Esophagus squamous epithelium (tissue), 5 donors: ENCODE measurements at places on chromosomes 1 and 21.

DNA sequence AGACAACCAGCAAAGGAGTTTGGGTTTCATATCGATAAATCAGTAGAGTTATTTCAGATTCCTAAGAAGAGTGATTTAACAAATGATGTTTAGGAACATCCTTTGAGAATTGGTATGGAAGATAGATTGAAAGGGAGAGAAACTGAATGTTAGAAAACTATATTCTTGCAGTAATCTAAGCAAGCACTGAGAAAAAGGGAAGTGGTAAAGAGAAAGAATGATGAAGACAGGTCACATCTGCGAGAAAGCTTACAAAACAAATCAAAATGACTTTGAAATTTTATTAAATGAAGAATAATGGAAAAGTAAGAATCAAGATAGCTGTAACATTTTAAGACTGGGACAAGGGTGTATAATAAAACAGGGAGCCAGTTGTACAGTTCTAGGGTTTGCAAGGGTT, 177.0 kb downstream of the HS2ST1 start:
- no peak for DNase-seq

GRCh38 chr1:236858165-236858564, 63.1 kb downstream of the MTR start:
- DNase-seq, result no peak

DNA sequence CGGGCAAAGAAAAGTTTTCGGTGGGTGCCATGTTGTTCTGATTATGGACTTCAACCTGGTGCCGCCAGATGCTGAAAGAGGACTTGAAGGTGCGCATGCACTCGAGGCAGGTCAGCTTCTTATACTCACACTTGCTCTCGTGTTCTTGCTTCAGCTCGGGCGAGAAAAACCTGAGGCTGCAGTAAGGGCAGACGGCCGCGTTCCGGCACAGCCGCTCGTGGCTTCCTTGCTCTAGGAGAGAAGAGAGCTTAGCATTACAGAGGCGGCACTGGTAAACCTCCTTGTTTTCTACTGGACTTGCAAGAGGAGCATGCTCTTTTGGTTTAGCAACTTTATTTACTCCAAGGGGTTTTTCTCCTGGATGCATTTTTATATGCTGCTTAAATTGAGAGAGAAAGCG, 18.5 kb downstream of the ZBTB21 start:
- DNase-seq, result no peak

DNA sequence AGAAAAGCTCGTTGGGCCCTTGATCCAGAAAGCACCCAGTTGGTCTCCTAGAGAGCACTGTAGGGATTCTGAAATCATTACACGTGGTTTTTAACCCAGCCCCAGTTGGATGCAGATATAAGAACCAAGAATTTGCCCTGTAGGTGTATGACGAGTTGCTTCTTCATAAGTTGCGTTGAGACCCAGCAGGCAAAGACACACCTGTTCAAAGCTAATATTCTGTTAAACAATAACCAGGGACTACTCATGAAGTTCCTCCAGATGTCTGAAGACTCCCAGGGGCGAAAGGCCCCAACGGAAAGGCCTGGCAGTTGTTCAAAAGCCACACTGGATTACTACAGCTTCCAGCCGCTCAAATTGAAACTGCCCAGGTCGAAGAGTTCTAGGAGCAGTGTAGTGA, 88.6 kb upstream of the HNRNPU start:
- no peak for DNase-seq

GRCh38 chr1:32249831-32250525, 1.1 kb upstream of the LCK start:
- peak; percentile 26 for DNase-seq

- no peak for DNase-seq
These were observed 13.8 kb downstream of the USP25 start for GRCh38 chr21:15743593-15743992.

DNA sequence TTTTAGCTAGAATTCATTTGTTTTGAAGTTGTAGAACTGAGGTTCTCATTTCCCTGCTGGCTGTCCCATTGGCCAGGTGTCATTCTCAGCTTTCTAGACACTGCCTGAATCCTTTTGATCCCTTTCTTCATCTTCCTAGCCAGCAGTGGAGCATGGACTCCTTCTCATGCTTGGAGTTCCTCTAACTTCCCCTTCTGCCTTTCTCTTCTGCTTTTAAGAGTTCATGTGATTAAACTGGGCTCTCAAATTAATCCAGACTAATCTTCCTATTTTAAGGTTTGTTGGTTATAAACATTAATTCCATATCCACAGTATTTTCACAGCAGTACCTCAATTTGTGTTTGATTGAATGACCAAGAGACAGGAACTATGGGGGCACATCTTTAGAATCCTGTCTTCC, 52.3 kb downstream of the ADAMTS5 start:
- no peak for DNase-seq

GRCh38 chr1:233086961-233087881, 136.8 kb downstream of the NTPCR start:
- DNase-seq, result no peak

GRCh38 chr1:221765527-221765926, 23.6 kb upstream of the DUSP10 start:
- DNase-seq, result no peak

DNA sequence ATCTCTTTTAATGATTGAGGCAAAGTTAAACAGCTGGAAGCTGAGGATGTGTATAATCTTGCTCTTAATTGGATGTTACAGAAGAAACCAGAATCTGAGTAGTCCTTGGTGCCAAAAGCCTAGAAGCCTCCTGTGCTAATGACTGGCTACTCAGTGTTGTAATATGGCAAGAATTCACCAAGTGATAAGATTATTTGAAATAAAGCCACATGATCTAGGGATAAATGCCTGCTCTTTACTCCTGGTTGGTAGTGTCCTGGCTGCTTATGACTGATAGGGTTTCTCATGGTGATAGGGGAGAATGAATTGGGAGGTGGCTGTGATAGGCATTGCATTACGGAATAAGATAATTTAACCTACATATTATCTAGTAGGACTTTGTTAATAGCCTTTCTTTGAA, 13.6 kb upstream of the MAB21L3 start:
- no peak for DNase-seq

DNA sequence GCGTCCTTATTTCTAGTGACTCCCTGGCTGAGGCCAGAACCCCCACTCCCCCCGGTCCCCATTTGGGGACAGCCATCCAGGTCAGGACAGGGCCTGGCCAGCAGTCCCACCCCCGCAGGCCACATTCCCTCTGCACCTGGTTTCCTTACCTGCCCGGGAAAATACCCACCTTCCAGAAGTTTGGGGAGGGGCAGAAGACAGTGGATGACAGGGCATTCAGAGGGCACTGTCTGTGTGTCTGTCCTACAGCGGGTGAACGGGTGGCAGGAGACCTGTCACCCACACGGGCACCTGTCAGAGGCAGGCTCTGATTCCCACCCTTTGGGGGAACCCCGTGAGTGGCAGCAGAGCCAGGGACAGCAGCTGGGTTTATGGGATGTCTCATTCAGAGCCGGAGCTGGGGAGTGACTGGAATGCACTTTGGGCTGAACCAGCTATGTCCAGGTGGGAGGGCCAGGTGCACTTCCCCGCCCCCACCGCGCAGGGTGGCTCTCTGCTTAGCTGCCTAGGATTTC, 2.0 kb downstream of the ARHGEF16 start:
- no peak for DNase-seq

- DNase-seq, result no peak
These were observed 497.6 kb downstream of the PLPP3 start for GRCh38 chr1:56081736-56082135.

- no peak for DNase-seq
These were observed 192.8 kb downstream of the LTN1 start for GRCh38 chr21:28799926-28800325.

DNA sequence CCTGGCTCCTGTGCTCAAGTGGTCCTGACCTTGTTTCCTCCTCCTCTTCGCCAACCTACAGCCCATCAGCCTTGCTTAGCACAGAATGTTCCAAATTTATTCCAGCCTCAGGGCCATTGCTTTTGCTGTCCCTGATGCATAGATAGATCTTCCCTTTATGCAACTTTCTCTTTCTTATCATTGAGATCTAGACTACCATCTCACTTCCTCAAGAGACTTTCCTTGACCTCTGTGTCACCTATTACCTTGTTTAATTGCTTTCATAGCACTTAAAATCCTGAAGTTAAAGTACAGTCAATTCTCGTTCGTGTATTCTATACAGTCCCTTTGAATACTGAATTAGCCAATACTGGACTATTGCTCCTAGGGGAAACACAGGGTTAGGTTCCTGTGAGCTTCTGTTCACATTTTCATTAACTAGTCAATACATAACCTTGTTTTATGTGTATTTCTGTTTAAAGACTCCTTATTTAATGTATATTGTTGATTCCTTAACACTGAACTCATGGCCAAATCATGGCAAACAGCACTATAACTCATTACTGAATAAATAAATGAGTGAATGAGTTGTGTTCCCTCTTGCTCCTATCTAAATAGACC, 26.2 kb upstream of the MCOLN3 start:
- DNase-seq, result no peak

DNA sequence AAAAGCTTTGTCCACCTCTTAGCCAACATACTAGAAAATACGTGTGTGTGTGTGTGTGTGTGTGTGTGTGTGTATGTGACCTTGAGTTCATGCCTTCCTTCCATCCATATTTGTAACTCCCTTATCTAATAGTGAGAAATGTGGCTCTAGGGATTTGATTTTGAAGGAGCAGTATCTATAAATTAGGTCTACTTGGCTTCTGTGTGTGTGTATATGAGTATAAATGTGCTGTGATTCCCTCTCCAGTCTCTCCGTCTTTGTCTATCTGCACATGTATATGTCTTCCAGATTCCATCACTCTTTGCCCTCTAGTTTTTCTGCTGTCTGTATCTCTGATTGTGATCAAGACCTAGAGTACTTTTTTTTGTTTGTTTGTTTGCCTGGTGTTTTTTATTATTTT, 11.9 kb upstream of the NBL1 start:
- DNase-seq, result no peak

DNA sequence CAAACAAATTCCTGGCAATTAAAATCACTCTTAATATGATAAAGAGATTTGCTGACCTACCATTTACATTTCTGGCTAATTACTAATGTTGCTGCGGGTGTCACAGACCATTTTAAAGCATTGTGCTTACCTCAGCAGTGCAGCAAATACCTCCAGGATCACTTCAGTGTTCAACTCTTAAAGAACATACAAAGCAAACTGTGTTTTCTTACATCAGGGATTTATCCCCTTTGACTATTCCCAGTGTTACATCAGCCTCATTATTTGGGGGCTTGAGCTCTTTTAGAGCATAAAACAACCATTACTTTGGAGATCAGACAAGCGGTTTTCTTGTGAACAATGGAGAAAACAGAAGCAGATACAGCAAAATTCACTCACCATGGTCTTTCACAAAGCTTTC, 185.4 kb downstream of the LYPLAL1 start:
- DNase-seq, result no peak

DNA sequence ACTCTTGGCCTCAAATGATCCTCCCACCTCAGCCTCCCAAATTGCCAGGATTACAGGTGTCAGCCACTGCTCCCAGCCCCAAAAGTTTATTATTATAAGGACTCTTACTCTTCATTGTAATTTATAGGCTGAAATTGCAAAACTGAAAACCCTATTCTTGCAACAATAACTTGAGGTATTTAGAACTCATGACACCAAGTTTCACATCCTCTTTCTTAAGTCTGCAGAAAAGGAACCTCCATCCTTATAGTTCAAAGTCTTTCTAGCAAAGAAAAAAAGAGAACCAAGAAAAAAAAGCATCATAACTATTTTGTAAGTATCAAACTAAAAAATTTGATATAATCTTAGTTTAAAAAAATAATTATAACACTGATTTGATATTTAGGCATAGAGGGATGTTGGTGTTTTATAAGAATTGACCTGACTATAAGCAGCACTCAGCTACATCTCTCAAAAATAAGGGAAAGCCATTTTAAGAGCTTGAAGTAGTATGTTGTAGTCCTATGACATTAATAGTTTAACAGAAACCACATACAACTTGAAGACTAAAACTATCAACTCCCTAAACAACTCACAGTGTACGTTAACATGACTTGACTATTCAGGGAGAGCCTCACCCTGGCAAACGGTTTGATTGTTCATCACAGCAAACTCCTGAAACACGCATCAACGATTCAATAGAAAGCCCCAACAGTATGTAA, 122.4 kb downstream of the AKT3 start:
- no peak for DNase-seq

- no peak for DNase-seq
These were observed 32.6 kb downstream of the ALPL start for GRCh38 chr1:21541835-21542234.

DNA sequence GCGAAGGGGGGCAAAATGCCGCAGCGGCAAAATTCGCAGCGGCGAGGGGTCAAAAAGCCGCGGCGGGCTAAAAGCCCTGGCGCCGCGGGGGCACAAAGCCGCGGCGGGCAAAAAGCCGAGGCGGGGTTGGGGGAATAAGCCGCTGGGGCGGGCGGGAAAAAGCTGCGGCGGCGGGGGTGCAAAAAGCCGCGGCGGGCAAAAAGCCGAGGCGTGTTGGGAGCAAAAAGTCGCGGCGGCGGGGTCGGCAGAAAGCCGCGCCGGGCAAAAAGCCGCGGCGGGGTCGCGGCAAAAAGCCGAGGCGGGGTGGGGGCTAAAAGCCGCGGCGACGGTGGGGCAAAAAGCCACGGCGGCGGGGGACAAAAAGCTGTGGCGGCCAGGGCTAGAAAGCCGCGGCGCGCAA, 3902.5 kb downstream of the SRGAP2C start:
- DNase-seq, result no peak

DNA sequence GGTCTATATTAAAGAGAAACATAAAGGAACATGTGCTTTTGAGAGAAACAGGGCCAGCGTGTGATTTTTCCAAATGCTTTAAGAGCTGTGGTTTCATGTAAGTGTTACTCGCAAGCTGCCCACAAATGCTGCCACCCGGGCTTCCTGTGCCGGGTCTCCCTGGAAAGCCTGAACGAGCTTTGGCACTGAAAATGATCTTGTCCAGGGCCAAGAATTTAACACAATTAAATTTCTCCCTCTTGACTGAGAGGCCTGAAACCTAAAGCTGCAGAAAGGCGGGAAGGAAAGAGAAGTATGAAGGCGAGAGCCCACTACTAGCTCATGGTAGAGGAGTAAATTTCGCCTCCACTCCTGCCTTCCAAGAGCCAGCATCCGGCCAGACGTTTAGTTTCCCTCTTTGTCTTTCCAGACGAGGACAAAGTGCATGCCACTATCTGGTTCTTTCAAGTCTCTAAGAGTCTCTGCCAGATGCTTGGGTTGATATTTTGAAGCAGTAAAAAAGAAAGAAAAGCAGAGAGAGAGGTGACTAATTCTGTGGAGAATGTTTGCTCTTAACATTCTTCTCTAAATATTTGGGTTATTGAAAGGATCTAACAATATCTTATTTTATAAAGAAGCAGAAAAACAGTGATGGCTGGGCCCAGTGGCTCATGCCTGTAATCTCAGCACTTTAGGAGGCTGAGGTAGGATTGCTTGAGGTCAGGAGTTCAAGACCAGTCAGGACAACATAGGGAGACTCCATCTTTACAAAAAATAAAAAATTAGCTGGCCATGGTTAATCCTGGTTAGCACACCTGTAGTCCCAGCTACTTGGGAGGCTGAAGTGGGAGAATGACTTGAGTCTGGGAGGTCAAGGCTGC, 100.0 kb upstream of the HNRNPU start:
- no peak for DNase-seq

DNA sequence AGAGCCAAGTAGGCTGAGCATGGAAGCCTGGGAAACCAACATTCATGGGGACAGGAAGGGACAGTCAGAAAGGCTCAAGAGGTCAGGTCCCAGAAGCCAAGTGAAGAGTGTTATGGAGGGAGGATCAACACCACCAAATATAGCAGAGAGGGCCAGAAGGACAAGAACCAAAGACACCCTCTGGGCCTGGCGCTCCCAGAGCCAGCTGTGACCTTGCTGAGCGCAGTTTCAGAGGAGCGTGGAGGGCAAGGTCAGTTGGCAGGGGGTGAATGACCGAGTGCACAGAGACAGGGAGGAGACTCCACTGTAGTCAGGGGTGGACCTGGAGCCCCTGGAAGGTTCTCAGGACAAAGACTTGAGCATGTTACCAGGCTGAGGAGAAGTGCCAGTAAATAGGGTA, 4.4 kb upstream of the ASCL5 start:
- DNase-seq, result no peak
